Fibroblast of lung (primary cell): ENCODE measurements at places on chromosomes 12 and 14. TPM values are rescaled to one million over a fixed set of nuclear protein-coding genes. Genes with fewer than 3 reads are reported as not detected.
A peak's percentile ranks its signal among the peaks of the same experiment; 100 is the strongest.

Gene CLEC4A
- 0.26 and 0.33 TPM in 2 replicates for total RNA-seq

DNA sequence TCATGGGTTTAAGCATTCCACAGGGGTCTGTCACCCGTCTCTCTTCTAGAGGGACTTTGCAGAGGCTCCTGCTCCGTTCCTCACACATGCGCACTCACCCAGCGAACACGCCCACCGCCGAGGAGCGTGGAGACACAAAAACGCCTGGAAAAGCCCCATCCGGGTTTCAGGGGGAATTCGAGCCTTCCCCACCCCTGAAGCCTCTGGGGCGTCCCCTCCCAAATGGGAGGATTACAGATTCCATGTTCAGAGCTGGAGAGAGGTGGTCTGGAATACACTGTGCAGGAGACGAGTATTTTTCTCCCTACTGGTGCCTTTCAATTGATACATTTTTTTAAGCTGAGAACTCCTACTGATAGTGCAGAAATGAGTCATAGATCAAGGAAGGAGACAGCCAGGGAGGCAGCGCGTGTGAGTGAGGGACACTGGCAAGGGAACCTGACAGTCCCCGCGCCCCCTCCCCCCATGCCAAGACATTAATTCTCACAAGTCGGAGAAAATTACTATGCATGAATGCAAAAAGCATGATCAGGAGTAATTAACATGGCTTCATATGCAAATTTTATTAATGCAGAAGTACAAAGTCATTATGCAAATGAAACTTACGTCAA is 36.9 kb downstream of the BCL11B start:
- no peak overlapping the region for H3K27ac ChIP-seq
- no peaks in the 10 kb centered on the region for H3K27me3 ChIP-seq
- H3K4me1 ChIP-seq = no peaks in the 10 kb centered on the region
- H3K4me3 ChIP-seq = no peak overlapping the region
- no peaks in the 10 kb centered on the region for H3K36me3 ChIP-seq
- DNase-seq = peak; percentile 30

DNA sequence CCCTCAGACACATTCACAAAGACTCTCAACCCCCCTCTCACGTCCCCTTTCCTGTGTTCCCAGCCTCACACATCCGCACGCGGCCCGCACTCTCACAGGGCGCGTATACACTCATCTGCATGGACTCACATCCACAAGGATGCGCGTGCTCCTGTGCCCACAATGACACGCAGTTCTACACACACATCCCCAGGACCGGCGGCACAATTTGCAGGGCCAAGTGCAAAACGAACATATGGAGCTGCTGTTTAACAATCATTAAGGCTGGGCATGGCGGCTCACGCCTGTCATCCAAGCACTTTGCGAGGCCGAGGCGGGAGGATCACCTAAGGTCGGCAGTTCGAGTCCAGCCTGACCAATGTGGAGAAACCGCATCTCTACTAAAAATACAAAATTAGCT is 36.4 kb upstream of the EML1 start:
- H3K36me3 ChIP-seq = no peaks in the 10 kb centered on the region
- no peaks in the 10 kb centered on the region for H3K27me3 ChIP-seq
- H3K4me1 ChIP-seq = peaks cover 48% of the 10 kb centered on the region
- DNase-seq = peak; percentile 63

- H3K27ac ChIP-seq = no peak overlapping the region
- no peaks in the 10 kb centered on the region for H3K36me3 ChIP-seq
- H3K27me3 ChIP-seq = no peaks in the 10 kb centered on the region
These were observed 1051.9 kb upstream of the FLRT2 start for GRCh38 chr14:84477996-84478395.

- no peak overlapping the region for H3K27ac ChIP-seq
- no peak overlapping the region for H3K4me3 ChIP-seq
- no peaks in the 10 kb centered on the region for H3K4me1 ChIP-seq
- no peak for DNase-seq
- H3K27me3 ChIP-seq = no peaks in the 10 kb centered on the region
- H3K36me3 ChIP-seq = no peaks in the 10 kb centered on the region
These were observed 213.3 kb downstream of the EPS8 start for GRCh38 chr12:15575671-15576541.

Gene GALC
- total RNA-seq = 18.7 and 22.8 TPM in 2 replicates

Gene GPR162
- total RNA-seq = 11.1 and 11.8 TPM in 2 replicates

DNA sequence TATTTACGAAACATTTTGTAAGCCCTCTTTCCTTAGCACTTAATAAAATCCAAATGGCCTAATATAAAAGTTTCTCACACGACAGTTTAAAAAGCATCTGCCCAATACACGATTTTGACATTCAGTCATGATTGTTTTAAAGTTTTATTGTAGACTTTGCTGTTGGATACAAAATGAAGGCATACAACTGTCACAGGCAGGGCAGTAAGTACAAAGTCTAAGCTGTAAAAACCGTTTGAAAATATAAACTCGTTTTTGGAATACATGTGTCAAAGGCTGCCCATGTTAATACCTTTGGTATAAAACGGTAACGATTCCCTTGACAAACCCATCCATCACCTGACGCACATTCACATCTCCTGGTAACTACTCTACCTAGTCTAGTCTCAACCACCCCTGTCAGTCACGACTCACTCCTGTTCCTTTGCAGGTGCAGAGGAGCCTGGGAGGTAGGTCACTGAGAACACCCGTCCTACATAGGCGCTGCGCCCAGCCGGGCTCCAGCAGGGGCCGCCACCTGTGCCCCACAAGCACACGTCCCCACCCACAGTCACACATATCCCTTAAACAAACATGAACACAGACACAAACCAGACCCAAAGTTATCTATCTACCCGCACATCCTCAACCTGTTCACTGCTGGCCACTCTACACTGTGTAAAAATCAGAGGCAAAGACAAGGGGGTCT is 27.1 kb downstream of the KCTD10 start:
- no peak overlapping the region for H3K4me3 ChIP-seq
- H3K27me3 ChIP-seq = no peaks in the 10 kb centered on the region
- peaks cover 6% of the 10 kb centered on the region for H3K4me1 ChIP-seq

Gene CLEC2B
- total RNA-seq = 15.7 and 26.2 TPM in 2 replicates

Gene SLCO1A2
- not detected in 2 replicates for total RNA-seq

- H3K27ac ChIP-seq = no peak overlapping the region
- no peak overlapping the region for H3K4me3 ChIP-seq
- DNase-seq = peak; percentile 87
- H3K36me3 ChIP-seq = no peaks in the 10 kb centered on the region
- H3K27me3 ChIP-seq = no peaks in the 10 kb centered on the region
- H3K4me1 ChIP-seq = no peaks in the 10 kb centered on the region
These were observed 20.7 kb downstream of the ZDHHC17 start for GRCh38 chr12:76784600-76785051.

Gene HOXC10
- total RNA-seq = not detected in 2 replicates

DNA sequence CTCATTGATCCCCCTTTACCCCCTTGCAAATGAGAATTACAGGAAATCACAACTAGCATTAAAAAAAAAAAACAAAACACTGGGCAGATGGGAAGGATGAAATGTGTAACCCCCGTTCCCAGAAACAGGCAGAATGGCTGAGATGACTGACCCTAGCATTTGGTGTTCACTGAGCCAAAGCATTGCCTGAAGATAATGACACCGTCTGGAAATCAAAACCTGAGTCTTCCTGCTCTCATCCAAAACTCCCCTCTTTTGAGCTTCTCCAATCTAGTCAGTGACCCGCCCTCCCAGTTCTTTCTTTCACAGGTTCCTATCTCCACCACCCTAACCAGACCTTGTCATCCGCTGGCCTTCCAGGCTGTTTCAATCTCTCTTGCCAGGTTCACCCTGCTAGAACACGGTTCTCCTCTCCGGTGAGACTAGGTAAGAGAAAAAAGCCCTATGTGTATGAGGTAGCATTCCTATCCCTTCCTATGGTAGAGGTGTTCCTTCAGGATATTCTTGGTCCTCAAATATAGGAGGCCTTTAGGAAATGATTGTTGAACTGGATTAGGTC is 21.3 kb downstream of the SUSD6 start:
- no peak overlapping the region for H3K4me3 ChIP-seq
- peak overlapping the region; percentile 24 for H3K27ac ChIP-seq
- H3K4me1 ChIP-seq = peaks cover 42% of the 10 kb centered on the region
- DNase-seq = no peak

Gene STRAP
- total RNA-seq = 47.3 and 60.1 TPM in 2 replicates

Gene SPTB
- under 0.01 TPM in 1 of 2 replicates, not detected in the other for total RNA-seq

DNA sequence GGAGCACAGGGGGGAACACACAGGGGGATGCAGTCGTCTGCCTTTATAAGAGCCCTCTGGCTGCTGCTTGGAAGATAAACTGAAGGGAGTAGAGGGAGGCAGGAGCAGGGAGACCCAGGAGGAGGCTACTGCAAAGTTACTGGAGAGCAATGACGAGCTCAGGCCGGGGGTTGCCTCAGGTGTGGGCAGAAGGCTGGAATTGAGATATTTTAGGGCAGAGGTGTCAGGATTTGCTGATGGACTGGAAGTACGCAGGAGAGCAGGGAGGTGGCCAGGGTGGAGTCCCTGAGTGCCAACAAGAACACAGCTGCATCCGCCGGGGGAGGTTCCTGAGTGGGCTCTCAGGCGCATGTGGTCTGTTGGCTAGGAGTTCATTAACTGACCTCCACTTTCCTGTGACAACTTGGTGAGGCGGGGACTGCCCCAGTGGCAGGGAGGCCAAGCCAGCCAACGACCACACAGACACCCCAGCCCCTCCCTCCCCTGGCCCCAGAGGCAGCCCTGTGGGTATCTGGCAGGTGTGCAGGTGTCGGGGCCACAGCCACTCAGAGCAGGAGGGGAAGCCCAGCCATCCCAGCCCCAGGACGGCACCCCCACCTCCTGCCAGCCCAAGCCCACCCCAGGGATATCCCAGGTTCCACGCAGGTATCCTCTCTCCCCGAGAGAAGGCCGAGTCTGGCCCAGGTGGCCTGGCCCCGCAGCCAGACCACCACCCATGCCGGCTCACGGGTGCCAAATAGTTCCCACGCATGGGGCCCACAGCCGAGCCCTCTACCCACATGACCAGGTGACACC is 85.4 kb downstream of the NCOR2 start:
- peaks cover 7% of the 10 kb centered on the region for H3K4me1 ChIP-seq
- no peaks in the 10 kb centered on the region for H3K27me3 ChIP-seq
- DNase-seq = no peak
- H3K4me3 ChIP-seq = no peak overlapping the region
- peaks cover 2% of the 10 kb centered on the region for H3K36me3 ChIP-seq

DNA sequence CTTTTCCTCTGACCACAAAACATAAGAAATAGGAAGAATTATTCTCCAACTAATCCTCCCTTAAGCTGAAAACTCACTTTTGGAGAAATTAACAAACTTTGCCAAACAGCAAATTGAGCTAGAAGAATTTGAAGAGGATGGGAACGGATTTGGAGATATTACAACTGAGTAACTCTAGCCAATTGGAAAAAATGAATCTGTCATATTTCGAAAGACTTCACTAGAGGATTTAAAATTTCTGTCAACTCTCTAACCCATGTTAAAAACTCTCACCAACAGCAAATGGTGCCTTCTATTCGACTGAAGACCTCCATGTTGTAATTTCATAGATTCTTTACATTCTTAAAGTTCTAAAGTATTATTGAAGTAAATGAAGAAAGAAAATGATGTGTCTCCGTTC is 414.2 kb downstream of the RMST start:
- H3K27me3 ChIP-seq = no peaks in the 10 kb centered on the region
- DNase-seq = no peak
- no peak overlapping the region for H3K27ac ChIP-seq
- H3K4me3 ChIP-seq = no peak overlapping the region

Gene TMPRSS12
- total RNA-seq = not detected in 2 replicates
